ENCODE measurements at places on chromosomes 7 and 10.

DNA sequence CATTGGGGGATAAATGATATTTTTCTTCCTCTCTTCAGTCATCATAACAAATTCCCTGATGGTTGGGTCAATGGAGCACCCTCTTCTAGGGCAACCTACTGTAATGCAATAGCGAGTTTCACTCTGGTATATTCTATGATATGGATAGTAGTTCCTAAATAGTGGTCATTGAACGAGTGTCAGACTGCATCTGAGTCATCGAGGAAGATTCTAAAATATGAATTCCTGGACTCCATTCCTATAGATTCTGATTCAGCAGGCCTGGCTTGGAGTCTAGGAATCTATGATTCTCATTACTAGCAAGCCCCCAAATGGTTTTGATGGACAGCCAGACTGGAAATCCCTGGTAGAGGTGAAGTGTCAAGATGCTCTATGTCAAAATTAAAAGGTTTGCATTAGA is 254.5 kb downstream of the BUB3 start:
- no peak for DNase-seq

GRCh38 chr10:97254694-97255093 is 37.7 kb downstream of the ARHGAP19 start:
- DNase-seq = no peak

DNA sequence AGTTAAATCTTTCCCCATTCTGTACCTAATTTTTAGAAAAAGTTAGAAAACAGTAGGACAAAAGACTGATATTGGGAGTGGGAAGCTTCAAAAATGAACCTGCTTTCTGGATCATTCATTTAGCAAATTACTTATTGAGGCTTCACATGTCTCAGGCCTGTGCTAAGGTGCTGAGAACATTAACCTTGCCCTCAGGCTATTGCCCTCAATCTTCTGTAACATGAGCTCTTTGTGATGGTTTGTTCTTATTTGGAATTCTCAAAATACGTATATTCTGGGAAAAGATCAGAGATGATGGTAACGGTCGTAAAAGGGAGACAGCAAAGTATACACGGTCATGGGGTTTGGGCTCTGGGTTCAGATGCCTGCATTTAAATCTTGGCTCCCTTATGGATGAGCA is 39.5 kb upstream of the PRKG1 start:
- DNase-seq = no peak

GRCh38 chr7:151550656-151551286 is 31.1 kb upstream of the RHEB start:
- DNase-seq = no peak

- DNase-seq = no peak
These were observed 924.5 kb upstream of the MBL2 start for GRCh38 chr10:53697038-53697437.

- no peak for DNase-seq
These were observed 86.2 kb upstream of the DYNC1I1 start for GRCh38 chr7:95686109-95686508.

- no peak for DNase-seq
These were observed 205.5 kb upstream of the KLF14 start for GRCh38 chr7:130939321-130940095.

- DNase-seq = no peak
These were observed 75.9 kb downstream of the LMBR1 start for GRCh38 chr7:156816943-156817572.

All from activated T-helper 1 cell treated with anti-CD3 and anti-CD28 coated beads, Interleukin-2, amount 50 U/mL, for 16 hours (primary cell).